ENCODE measurements at places on chromosomes 12 and 14. TPM values are rescaled to one million over a fixed set of nuclear protein-coding genes. Genes with fewer than 3 reads are reported as not detected.

DNA sequence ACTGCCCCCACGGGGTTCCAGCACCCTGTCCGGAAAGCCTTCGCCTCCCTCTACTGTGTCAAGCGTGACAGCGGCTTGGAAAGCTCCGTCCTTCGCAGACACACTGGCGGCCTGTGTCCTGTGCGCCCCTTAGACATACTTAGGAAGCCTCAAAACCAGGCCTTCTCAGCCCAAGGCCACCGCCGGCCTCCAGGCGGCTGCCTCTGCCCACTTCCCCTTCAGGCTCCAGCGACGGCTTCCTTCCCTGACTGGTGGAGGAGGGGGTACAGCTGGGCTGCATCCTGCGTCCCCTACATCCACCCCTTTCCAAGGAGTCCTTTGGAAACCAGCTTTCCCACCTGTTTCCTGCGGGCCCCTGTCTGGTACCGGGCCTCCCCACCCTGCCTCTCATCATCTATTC, 2.5 kb upstream of the CACNA2D4 start:
- no peaks in the 10 kb centered on the region for H3K27me3 ChIP-seq
- no peak for DNase-seq
- no peak overlapping the region for H3K27ac ChIP-seq
- no peaks in the 10 kb centered on the region for H3K36me3 ChIP-seq
- H3K4me3 ChIP-seq = no peak overlapping the region
- peaks cover 45% of the 10 kb centered on the region for H3K4me1 ChIP-seq

- no peak overlapping the region for H3K27ac ChIP-seq
- no peak for DNase-seq
- peaks cover 37% of the 10 kb centered on the region for H3K4me1 ChIP-seq
- no peaks in the 10 kb centered on the region for H3K36me3 ChIP-seq
- H3K27me3 ChIP-seq = peaks cover 4% of the 10 kb centered on the region
- H3K4me3 ChIP-seq = no peak overlapping the region
Observed at GRCh38 chr12:47082796-47083621, 3.2 kb upstream of the AMIGO2 start.

- no peak overlapping the region for H3K27ac ChIP-seq
- peak; percentile 42 for DNase-seq
- peaks cover 42% of the 10 kb centered on the region for H3K36me3 ChIP-seq
- H3K27me3 ChIP-seq = no peaks in the 10 kb centered on the region
Observed at GRCh38 chr12:64739778-64740177, 19.4 kb downstream of the GNS start.

- H3K36me3 ChIP-seq = no peaks in the 10 kb centered on the region
- H3K4me3 ChIP-seq = no peak overlapping the region
- no peak overlapping the region for H3K27ac ChIP-seq
- H3K27me3 ChIP-seq = no peaks in the 10 kb centered on the region
Observed at GRCh38 chr12:77968021-77968420, 137.3 kb downstream of the NAV3 start.

DNA sequence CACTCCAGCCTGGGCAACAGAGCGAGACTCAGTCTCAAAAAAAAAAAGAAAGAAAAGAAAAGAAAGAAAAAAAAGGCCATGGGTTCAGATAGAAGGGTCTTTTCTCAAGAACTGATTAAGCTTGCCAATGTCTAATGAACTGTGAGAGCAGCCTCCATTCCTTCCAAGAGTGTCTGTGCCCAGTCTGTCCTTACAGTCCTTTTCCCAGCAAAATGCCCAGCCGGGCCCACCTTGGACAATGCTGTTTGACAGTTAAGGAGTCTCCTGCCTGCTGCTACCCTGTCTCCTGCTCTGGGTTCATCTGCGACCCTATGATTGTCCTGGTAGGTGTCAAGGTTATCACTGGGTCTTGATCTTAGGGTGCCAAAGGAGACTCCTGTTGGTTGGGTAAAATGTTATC, 21.4 kb downstream of the SYNE3 start:
- no peak for DNase-seq
- peaks cover 29% of the 10 kb centered on the region for H3K4me1 ChIP-seq
- H3K36me3 ChIP-seq = no peaks in the 10 kb centered on the region
- no peak overlapping the region for H3K27ac ChIP-seq

DNA sequence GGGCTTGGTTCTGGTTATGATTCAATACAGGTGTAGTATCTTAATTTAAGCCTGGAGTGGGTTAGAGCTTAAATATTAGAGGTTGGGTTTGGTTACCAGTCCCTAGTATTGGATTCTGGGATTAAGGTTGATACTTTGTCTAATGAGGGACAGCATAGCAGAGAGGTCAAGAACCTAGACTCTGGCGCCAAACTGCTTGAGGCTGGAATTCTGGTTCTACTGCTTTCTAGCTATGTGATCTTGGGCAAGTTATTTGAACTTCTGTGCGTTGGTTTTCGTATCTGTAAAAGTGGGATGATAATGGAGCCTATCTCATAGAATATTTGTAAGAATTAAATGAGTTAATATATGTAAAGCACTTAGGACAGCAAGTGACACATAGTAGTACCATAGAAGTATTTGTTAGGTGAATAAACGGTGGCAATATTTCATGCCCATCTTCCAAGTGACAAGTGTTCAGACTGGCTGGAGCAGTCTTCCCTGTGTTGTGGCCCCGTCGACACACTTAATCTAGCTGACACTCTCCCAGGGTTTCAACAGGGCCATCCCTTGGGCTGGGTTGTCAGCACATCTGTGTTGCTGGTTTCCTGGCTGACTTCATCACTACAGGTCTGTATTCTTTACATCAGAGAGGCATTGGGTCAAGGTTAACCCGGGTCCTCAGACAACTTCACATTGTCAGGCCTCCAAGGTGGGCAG, 3.0 kb downstream of the ENDOU start:
- H3K36me3 ChIP-seq = no peaks in the 10 kb centered on the region
- no peak overlapping the region for H3K27ac ChIP-seq
- no peak overlapping the region for H3K4me3 ChIP-seq

- H3K27ac ChIP-seq = no peak overlapping the region
- peaks cover 4% of the 10 kb centered on the region for H3K4me1 ChIP-seq
- no peaks in the 10 kb centered on the region for H3K36me3 ChIP-seq
Observed at GRCh38 chr14:36091096-36091495, 85.4 kb downstream of the PTCSC3 start.

GRCh38 chr12:67446716-67447115, 177.6 kb downstream of the CAND1 start:
- H3K4me1 ChIP-seq = peaks cover 44% of the 10 kb centered on the region
- H3K27ac ChIP-seq = no peak overlapping the region
- no peak for DNase-seq
- H3K36me3 ChIP-seq = no peaks in the 10 kb centered on the region
- H3K4me3 ChIP-seq = no peak overlapping the region
- no peaks in the 10 kb centered on the region for H3K27me3 ChIP-seq

- no peaks in the 10 kb centered on the region for H3K4me1 ChIP-seq
- no peaks in the 10 kb centered on the region for H3K27me3 ChIP-seq
Observed at GRCh38 chr12:105485921-105486320, 155.4 kb downstream of the C12orf75 start.

- H3K4me3 ChIP-seq = no peak overlapping the region
- H3K27ac ChIP-seq = no peak overlapping the region
- no peaks in the 10 kb centered on the region for H3K4me1 ChIP-seq
Observed at GRCh38 chr12:132390287-132391076, 61.1 kb upstream of the GALNT9 start.

GRCh38 chr12:54159589-54159988, 29.2 kb downstream of the SMUG1 start:
- no peak for DNase-seq
- peak overlapping the region; percentile 11 for H3K4me3 ChIP-seq
- H3K27me3 ChIP-seq = no peaks in the 10 kb centered on the region
- 0 out of 2 replicates have a peak overlapping the region, but pooled peaks have one; percentile 14 for H3K27ac ChIP-seq
- peaks cover 27% of the 10 kb centered on the region for H3K4me1 ChIP-seq
- no peaks in the 10 kb centered on the region for H3K36me3 ChIP-seq

DNA sequence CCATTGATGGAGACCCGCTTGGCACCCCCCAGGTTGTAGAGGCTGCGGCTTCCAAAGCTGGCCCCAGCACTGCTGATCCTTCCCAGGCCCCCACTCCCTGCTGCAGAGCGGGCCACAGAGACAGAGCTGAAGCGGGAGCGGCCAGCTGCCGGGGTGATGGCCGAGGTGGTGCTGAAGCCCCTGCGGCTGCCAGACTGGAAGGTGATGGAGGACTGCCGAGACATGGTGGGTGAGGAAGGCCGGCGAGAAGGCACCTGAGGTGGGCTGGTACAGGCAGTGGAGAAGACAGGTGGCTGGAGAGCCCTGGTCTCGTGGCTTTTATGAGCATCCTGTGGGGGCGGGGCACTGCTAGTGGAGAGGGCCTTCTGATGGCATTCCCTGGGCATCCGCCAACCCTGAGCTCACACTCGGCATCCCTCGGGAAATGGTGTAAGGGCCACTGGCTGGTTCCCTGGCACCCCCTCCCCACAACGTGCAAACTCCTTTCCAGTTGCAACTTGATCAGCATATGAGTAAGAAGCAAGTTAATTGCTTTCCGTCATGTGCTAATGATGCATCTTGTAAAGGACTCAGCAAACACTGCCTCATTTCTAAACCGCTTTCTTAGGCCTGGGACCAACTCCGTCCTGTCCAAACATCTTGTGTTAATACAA, at the start of gene KRT75:
Gene KRT75 (minus strand): TSS at position 291 of the 653 bp plus-strand sequence. CDS start 67 bp downstream, at position 224.
- H3K4me3 ChIP-seq = no peak within 1 kb of the TSS
- no peaks in the 10 kb centered on the region for H3K4me1 ChIP-seq
- no peaks in the 10 kb centered on the region for H3K36me3 ChIP-seq
- H3K27ac ChIP-seq = no peak within 1 kb of the TSS

DNA sequence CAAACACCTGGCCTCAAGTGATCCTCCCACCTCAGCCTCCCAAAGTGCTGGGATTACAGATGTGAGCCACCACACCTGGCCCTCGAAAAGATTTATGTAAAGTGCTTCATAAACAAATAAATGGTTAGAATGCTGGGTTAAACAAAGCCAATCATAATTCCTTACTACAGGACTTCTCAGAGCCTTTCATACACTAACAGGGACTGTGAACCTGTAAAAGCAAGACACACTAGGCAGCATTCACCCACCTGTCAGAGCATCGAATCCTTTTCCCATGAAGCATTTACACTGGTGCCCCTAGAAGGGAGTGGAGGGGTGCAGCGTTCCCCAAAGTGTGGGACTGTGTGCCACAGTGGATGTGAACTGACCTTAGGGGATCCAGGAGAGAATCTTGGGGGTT, 29.5 kb downstream of the TRPV4 start:
- H3K4me1 ChIP-seq = no peaks in the 10 kb centered on the region
- DNase-seq = no peak
- no peak overlapping the region for H3K4me3 ChIP-seq
- H3K36me3 ChIP-seq = no peaks in the 10 kb centered on the region
- H3K27ac ChIP-seq = no peak overlapping the region
- H3K27me3 ChIP-seq = no peaks in the 10 kb centered on the region

DNA sequence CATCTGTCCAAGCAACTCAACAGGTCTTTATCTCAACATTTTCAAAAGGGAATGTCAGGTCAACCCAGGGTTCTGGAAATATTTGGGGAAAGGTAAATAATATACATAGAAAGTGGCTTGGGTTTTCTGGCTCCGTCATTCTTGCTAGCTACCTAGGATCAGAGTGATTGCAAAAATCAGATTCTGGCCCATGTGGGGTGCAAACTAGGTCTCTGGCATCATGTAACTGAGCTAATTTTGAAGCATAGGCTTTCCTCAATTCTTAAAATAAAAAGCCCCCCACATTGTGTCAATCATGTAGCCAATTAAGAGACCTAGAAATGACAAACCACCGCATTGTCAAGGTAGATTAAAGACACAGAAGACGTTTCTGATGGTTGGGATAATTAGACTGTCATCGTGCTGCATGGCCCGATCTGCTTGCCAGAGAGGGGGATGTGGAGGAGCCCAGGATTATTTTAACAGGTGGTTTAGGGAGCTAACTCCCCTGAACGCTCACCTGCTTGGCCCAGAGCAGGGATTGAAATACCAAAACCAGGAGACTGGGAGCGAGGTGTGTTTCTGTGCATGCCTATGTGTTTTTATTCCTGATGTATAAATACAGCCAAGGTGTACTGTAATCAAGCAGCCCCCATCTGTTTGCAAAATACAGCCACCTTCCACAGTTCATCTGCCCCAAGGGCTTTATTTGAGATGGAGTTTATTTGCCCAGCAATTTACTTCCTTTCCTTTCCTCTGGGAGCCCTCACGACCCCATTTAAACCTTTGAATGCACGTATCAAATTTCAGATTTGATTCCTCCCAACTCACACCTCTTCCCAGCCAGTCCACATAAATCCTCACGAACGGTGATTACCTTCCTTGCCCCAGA, 189.5 kb downstream of the TTC8 start:
- H3K4me1 ChIP-seq = no peaks in the 10 kb centered on the region
- DNase-seq = no peak
- no peaks in the 10 kb centered on the region for H3K36me3 ChIP-seq
- H3K27ac ChIP-seq = no peak overlapping the region
- H3K4me3 ChIP-seq = no peak overlapping the region

DNA sequence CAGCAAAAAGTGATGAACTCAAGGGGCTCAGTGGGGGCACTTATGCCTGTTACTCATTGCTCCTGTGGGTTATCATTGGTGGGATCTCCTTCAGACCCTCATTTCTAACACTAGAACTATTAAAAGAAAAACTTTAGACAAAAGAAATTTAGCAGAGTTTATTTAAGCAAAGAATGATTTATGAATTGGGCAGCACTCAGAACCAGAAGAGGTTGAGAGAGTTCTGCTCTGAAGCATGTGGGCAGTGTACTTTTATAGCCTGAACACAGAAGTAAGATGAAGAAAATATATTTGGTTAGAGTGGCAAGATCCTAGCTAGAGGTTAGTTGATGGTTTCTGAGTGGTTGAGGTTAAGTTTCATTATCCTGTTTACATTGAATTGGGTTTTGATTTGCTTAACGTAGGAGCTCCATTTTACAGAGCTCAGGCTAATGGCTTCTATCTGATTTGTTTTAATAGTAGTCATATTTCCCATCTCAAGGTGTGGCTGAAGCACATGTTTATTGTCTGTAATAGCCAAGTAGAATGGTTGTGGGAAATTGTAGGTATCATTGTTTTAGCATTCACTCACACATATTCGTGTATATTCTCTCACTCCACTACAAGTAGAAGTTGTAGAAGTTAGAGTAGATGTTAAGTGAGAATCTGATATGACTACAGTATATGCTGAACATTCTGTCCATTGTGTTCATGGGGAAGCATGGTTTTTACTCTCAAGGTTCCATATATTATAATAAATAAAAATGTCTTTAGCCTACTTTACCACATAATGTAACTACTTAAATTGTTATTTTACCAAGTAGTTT, 27.6 kb downstream of the LEMD3 start:
- peaks cover 16% of the 10 kb centered on the region for H3K36me3 ChIP-seq
- no peaks in the 10 kb centered on the region for H3K27me3 ChIP-seq
- H3K4me1 ChIP-seq = peaks cover 7% of the 10 kb centered on the region
- no peak for DNase-seq
- H3K4me3 ChIP-seq = no peak overlapping the region

Gene LTBP2
- total RNA-seq = not detected

Gene OSBPL8
- 74.3 TPM for total RNA-seq

Gene BORCS5
- total RNA-seq = 6.4 TPM

Gene CLMN
- 40.1 TPM for total RNA-seq

Gene ZNF385A
- 12.2 TPM for total RNA-seq

Gene SCN8A
- 0.22 TPM for total RNA-seq

Gene TAS2R43
- total RNA-seq = 0.90 TPM

Gene LRTM2
- total RNA-seq = not detected

Gene MYL2
- not detected for total RNA-seq

Gene AQP2
- 0.63 TPM for total RNA-seq

Gene FSCB
- not detected for total RNA-seq

Gene SAMD15
- 3.3 TPM for total RNA-seq

Gene FERMT2
- 0.07 TPM for total RNA-seq

Gene FAM181A
- not detected for total RNA-seq
